ENCODE measurements at places on chromosomes 13 and 19.

DNA sequence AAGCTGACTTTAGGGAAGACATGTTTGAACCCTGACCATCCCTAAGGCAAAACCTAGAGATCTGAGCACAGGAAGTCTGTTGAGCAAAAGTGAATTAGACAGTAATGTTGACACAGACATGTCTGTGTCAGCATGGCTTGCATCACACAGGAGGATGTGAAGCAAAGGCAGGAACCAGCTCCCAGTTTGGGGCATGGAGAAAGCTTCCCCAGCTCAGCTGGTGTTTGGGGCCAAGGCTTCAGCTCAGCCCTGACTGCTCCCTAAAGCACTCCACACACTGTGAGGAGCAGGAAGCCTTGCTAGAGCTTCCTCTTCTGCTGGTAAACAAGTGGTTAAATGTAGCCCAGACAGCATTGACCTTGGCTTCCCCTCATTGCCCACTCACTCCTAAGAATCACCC is 153.8 kb upstream of the UBL3 start:
- no peak for DNase-seq

DNA sequence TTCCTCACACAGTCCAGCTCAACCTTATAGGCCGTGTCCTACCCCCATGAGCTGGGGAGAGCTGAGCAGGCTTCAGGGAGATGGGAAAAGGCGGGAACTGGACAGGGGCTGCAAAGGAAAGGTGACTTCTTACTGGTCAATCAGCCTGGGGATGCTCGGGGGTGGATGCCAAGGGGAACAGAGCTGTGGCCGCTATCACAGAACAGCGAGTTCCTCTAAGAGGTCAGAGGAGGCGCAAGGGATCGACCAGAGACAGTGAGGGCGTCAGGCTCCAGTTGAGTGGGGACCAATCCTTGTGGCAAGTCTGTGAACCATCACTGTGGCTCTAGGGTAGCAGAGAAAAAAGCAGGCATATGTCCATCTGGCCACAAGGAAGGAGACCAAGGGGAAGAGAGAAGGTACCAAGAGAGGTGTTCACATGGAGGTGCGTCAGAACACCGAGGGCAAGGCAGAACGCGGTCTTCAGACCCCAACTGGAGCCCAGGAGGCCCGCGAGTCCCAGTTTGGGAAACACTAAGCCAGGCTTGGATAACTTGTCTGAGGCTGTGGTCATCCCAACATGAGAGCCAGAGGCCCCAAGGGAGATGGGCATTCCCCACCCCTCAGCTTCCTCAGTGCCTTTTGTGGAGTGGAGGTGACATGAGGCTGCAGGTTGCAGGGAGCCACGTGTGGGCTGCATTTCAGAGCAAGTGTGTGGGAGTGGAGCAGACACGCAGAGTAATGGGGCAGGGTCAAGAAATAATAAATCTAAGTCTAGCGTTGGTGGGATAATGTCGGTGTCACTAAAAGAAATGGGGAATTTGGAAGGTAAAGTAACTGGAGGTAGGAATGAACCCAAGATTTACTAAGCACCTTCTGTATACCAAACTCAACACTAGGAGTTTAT is 3.9 kb downstream of the F10 start:
- DNase-seq: no peak

GRCh38 chr13:39505151-39505550 is 97.8 kb downstream of the LHFPL6 start:
- DNase-seq: no peak

GRCh38 chr13:42812316-42812715 is 30.9 kb downstream of the FAM216B start:
- no peak for DNase-seq

DNA sequence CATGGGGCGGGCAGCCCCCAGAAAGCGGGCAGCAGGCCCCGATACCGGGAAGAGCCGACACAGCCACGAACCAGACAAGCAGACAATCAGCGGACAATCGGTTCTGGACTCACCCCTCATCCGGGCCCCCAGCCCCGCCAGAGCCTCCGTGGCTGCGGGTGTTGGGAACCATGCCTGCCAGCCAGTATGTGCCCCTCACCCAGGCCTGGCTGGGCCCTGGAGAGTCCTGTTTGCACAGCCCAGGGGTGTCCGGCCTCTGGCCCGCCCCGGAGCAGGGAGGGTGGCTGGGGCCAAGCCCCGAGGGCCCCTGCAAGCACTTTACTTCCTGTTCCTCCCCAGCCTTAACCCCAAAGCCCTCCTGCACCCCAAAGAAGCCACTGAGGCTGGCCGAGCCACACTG is 7.8 kb downstream of the PODNL1 start:
- DNase-seq: no peak

DNA sequence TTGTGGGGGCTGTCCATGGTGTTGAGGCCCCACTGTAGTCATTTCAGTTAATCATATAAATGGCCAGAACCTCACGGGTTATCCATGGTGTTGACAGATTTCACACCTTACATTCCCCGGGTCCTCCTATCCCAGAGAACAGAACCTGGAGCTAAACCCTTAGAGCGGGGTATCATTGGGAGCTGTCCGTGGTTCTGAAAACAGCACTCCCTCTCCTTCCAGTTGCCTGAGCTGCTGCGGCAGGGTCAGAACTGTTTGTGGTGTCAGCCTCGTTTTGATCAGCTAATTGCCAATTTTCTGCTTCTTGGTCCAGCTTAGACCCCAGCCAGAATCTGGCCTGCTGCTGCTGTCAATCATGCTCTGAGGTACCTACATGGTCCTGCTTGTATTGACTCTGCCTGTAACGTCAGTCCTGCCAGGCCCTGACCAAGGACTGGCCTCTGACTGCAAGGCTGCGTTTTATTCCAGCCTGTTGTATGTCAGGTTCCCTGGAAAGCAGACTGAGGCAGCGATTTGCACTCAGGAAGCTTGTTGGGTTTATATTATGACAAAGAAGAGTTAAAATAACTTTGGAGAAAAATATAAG is 55.8 kb upstream of the KCTD15 start:
- peak; percentile 44 for DNase-seq

- no peak for DNase-seq
These were observed 64.8 kb upstream of the ZNF85 start for GRCh38 chr19:20858218-20858617.

- DNase-seq: peak; percentile 7
These were observed 211.8 kb downstream of the RBM26 start for GRCh38 chr13:79194272-79194671.

DNA sequence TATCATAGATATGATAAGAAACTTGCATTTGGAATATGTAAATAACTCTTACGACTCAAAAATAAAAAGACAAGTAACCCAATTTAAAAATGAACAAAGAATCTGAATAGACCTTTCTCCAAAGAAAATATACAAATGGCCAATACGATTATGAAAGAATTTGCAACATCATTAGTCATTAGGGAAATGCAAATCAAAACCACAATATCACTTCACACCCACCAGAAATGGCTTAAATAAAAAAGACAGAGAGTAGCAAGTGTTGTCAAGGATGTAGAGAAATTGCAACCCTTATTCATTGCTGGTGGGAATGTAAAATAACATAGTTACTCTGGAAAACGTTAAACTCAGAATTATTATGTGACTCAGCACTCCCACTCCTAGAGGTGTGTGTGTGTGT is 226.6 kb upstream of the MAB21L1 start:
- no peak for DNase-seq

GRCh38 chr13:97125810-97126738 is 96.1 kb upstream of the MBNL2 start:
- no peak for DNase-seq

DNA sequence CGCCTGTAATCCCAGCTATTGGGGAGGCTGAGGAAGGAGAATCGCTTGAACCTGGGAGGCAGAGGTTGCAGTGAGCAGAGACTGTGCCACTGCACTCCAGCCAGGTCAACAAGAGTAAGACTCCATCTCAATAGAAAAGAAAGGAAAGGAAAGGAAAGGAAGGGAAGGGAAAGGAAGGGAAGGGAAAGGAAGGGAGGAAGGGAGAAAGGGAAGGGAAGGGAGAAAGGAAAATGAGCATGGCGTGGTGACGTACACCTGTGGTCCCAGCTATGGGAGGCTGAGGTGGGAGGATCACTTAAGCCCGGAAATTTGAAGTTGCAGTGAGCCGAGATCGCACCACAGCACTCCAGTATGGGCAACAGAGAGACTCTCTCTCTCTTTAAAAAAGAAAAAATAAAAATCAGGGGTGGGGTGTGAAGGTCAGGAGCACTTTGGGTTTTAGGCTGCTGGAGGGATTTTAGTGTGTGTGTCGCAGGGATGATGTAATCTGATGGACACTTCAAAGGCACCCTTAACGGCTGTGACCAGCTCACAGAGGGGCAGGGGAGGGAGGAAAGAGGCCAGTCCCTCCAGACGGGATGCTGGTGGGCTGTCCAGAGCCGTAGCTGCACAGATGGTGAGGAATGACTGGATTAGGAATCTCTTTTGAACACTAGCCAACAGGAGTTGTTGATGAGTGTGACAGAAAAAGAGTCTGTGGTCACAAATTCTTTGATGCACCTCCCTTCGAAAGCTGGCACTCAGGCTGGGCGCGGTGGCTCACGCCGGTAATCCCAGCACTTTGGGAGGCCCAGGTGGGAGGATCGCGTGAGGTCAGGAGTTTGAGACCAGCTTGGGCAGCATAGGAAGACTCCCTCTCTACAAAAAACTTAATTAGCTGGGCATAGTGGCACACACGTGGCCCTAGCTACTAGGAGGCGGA is 27.6 kb downstream of the TMPRSS9 start:
- no peak for DNase-seq

DNA sequence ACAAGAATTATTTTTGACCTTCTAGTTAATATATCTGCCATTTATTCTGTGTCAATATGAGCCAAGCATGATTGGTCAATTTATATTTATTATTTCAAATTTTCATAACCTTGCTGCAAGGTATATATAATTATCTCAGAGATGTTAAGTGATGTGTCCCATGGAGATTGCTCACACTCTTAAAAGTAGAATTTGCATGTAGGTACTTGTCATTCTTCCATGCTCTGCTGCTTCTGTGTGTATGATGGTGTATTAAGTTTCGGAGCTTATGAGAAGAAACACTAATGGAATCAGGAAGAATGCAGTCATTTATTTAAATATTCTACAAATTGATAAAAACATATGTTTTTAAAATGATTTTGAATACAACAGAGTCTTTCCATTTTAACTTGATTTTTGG is 586.8 kb upstream of the MIR17HG start:
- DNase-seq: no peak

DNA sequence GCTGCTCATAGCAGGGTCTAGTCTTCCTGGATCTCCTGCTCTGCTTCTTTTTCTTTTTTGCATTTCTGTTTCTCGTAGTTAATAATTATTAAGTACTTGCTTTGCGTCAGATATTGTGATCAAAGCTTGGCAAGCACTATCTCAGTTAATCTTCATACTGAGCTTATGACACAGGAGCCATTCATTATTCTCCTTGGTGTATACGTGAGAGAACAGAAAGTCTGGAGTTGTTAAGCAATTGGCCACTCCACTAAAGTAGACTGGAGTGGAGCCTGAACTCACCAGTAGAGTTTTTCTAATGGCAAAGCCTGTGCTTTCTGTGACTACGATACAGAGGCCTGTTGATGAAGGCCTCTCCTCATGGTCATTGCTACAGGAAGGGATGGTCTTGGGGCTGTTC is 285.9 kb downstream of the RFC3 start:
- no peak for DNase-seq

DNA sequence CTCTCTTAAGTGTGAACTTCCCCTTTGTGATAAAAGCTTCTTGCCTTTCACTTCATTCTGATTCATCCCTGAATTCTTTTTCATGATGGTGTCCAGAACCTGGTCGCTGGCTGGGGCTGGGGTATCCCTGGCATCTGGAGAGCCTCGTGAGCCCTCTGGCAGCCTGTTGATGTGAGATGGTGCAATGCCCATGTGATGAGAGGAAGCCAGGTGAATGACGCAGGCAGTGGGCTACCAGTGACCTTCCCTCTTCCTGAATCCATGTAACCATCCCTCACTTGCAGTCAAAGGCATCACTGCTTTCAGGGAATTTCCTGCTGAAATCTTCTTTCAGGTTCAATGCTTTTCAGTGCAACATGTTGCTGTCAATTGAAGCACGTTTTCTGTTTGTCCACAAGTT is 158.6 kb upstream of the SLC10A2 start:
- no peak for DNase-seq

GRCh38 chr13:51768378-51768921 is 35.5 kb downstream of the DHRS12 start:
- no peak for DNase-seq

GRCh38 chr19:10467104-10467706 is 36.0 kb downstream of the KEAP1 start:
- no peak for DNase-seq

- peak; percentile 52 for DNase-seq
These were observed 1.8 kb downstream of the ZNF114 start for GRCh38 chr19:48271531-48272151.

DNA sequence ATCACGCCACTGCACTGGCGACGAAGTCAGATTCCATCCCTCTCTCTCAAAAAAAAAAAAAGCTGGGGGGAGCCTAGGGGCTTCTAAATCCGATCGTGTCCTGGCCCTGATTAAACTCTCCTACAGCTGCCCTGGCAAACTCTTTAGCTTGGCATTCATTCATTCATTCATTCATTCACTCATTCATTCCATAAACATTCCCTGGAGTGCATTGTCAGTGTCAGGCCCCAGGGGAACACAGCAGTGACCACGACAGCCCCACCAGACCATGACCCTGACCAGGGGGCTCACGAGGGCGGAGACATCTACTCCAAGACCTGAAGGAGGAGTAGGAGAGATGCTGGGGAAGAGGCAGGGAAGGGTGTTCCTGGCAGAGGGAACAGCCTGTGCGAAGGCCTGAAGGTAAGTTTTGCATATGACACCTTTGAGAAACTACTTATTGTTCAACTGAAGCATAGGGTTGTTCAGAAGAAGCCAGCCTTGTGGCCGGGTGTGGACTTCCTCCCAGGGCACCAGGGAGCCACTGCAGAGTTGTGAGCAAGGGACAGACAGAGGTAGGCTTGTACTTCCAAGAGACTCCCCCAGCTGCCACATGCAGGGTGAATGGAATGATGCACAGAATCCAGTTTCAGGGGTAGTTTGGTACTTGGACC is 24.5 kb downstream of the CEACAM16 start:
- DNase-seq: no peak

DNA sequence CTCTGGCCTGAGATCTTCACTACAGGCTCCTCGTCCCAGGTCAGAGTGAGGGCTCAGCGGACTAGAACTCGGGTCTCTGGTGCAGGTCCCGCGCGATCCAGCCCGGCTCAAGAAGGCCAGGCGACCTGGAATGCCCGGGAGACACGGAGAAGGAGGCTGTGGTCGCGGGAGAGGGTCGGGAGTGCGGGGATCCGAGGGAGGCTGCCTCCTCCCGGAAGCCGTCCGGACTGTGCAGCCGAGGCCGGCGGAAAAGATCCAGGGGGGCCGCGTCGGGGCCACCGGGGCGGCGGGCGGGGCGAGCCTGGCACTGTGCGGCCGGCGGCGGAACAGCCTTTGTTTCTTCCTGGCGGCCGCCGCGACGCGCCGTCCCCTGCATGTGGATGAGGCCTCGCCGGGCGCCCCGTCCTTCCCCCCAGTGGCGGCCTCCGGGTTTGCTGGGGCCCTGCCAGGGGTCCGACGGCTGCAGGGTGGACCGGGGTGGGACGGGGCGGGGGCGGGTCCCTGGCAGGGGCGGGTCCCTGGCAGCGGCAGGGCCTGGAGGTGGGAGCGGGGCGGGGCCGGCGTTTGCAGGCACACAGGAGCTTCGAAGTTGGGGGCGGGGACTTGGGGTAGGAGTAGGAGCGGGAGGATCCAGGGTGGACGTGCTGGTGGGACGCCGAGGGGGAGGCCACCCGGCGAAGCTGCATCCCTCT is 1.0 kb upstream of the SLC7A10 start:
- DNase-seq: peak; percentile 36
